ENCODE measurements at places on chromosomes 2 and 18.
A peak's percentile ranks its signal among the peaks of the same experiment; 100 is the strongest.

DNA sequence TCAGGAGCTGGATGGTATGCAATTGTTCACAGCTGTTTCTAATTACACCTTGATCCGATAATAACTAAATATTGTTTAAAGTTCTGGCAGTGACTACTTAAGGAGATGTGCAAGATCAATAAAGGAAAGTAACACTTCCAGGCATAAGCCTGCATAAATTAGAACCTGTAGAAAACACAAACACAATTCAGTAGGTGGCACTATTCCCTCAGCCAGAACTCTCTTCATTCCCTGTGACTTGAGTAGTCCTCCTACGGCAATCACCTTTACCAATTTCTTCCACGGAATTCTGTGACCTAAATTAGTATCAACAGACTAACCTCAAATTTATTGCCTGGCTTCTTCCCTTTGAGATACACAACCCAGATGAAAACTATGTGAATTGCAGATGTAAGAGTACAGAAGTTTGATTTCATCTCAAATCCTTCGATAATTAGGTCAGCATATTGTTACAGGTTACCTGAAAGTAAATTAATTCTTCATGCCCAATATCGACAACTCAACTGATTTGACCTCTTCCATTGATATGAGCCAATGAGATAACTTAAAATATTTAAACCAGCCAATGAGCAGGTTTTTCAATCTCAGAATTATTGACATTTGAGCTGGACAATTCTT, 137.8 kb downstream of the PID1 start:
- peak; percentile 69 for DNase-seq

DNA sequence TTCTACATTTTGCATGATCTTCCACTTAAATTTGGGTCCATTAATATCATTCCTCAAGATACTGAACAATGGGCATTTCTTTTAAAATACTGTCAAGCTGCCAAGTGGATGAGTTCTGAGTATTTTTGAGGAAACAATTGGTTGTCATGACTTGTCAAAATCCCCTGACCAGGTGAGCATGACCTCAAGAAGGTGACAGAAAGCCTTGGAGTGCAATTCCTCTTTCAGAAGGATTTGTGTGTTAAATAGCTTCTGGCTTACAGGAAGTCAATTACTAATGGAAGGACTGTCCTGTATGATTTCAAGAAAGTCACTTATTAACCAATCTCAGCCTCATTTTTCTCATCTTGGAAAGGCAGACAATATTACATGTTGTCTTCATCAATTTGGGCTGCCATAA, 460.6 kb downstream of the TSN start:
- no peak for DNase-seq

DNA sequence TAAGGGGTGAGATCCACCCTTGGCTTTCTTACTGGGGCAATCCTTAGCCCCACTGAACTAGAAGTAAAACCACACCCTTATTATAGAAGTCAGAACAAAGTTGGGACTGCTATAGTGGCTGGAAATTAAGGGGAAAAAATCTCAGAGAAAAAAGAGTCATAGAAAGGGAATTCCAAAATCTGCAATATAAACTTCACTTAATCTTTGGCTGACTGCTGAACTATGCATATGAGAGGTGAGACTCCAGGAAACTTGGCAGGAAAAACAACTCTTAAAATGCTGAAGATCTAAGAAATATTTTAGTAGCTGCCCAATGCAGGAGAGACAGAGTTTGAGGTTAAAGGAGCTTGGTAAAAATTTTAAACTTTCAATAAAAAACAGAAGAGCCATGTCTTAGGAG, 201.8 kb upstream of the FN1 start:
- DNase-seq = peak; percentile 56

DNA sequence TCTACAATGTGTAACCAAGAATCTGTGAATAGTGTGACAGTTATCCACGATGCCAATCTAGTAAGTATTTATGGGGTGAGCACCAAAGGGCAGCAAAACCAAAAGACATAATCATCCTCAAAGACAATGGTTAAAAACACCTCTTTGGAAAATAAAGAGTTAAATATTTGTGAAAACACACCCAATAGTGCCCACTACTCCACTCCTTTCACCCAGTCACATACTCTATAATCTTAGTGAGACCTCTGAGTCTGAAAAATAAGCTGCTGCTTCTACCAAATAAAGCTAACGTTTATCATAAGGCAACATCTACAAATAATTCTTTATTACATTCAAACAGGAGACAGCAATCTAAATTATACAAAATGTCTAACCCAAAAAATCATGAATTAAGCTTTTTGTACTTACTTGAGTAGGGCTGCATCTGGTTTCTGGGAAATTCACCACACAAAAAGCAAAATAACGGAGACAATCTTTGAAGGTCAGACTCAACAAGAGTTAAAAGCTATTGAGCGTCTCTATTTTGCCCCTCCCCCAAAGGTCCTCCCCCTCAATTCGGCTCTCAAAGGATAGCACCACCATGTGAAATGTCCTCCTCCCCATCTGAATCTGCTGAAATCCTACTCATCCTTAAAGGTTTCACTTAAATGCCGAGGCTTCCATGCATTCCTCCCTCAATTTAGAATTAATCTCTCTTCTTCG, 2.0 kb downstream of the RAPH1 start:
- DNase-seq = peak; percentile 71

DNA sequence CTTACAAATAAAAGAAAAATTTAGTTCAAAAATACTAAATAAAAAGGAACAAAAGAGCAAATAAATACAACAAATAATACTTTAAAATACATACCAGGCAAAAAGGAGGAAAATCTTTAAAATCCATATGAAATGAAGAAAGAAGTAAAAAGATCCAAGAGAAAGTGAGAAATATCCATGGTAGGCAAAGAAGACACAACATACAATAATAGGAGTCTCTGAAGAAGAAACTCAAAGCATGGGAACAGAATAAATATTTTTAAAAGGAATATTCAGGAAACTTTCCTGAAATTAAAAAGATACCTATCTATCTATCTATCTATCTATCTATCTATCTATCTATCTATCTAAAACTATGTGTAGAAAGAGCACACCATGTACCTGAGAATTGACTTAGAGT, 196.8 kb downstream of the TMEM247 start:
- no peak for DNase-seq

GRCh38 chr2:72674982-72675915, 150.6 kb downstream of the EXOC6B start:
- no peak for DNase-seq

- DNase-seq = peak; percentile 90
These were observed 108.8 kb downstream of the SLC4A3 start for GRCh38 chr2:219736209-219736608.

DNA sequence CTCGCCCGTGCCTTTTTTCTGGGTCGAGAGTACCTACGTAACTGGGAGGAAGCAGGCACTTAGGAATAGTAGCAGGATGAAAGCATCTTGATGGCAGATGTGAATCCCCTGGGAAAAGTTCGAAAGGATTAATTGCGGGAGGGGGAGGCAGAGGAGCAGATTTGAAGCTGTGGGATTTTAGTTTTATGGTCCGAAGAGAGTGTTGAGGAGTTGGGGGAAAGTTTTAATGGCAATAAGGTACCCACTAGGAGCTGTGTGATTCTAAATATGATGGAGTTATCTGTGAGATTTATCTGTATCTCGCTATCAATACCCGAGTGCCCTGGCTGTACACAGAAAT, 1.1 kb downstream of the AGFG1 start:
- DNase-seq = no peak

DNA sequence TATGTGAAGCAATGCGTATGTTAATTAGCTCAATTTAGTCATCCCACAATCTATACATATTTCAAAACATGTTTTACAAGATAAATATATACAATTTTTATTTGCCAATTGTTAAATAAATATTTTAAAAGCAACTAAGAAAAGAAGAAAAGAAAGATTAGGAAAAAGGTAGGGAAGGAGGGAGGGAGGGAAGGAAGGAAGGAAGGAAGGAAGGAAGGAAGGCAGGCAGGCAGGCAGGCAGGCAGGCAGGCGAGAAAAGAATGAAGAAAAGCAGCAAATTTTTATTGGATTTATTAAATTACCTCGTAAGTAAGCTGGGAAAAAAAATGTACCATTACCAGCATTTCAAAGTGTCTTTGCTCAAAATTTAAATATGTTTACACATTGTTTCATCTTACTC, 30.5 kb downstream of the NOL4 start:
- no peak for DNase-seq

DNA sequence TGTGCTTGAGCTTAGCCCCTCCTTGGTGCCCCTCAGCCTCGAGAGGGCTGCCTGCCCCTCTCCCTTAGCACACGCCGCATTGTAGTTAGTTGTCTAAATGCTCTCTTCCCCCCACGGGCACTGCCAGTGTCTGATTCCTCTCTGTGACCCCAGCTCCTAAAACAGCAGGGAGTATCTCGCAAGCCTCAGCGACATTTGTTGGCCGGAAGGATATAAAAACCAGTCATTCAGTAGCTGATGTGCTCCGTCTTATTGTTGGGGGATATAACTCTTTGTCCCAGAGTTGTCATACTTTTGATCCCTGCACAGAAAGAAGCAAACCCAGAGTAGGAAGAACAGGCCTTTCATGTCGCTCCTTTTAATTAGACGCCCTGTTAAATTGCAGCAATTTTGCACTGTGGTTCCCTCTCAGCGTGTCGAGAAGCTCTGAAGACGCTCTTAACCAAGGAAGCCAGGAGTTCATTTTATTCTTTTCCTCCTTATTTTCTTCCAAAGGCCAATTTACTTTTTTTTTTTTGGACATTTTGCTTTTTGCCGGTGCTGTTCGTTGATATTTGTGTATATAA, 201.8 kb downstream of the KLHL29 start:
- no peak for DNase-seq

- DNase-seq = peak; percentile 56
These were observed 21.0 kb downstream of the TCF7L1 start for GRCh38 chr2:85154048-85154753.

DNA sequence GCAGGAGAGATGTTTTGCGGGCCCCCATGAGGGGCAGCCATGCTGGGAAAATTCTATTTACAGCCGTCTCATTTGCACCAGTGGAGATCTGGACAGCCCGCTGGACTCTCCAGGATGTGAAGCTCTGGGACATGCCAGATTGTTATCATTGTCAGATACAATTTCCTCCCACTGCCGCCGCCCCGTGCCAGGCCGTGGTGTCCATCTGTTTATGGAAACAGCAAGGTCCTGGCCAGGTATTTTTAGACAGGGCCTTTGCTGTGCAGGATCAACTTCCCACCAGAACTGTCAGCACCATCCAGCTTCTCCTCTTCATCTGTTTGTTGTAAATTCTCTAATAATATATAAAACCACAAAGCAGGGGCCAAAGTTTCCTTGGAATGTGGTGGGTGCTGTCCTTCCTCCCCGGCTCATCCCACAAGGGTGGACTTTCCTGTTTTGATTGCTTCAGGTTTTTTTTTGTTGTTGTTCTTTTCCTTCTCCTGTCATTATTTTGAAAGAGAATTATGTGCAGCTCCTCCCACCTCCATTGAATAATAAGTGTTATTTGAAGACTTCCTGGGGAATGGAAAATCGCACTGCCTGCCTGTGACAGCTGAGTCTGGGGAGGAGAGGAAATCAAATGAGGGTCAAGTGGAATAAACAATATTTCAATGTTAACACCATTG, 398.1 kb downstream of the TNS1 start:
- DNase-seq = no peak

DNA sequence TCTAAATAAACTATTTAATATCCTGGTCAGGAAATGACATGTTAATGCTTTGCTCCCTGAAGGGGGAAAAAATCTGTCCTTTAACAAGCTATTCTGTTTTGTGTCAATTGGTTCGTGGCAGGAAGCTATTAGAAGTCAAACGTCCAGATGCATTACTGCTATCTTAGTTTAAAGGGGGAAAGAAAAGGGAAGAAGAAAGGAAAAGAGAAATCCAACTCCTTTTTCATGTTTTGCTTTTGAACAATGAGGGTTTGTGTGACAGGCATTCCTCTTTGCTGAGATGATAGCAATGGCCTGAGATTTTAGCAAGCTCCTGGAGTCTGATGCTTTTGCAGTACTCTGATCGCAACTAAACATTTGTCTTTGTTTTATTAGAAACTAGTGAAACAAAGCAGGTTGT, 24.6 kb downstream of the TRIB2 start:
- DNase-seq = no peak

GRCh38 chr2:25194576-25195122, 26.3 kb upstream of the POMC start:
- no peak for DNase-seq

GRCh38 chr18:45009756-45010155, 329.1 kb downstream of the SETBP1 start:
- no peak for DNase-seq

DNA sequence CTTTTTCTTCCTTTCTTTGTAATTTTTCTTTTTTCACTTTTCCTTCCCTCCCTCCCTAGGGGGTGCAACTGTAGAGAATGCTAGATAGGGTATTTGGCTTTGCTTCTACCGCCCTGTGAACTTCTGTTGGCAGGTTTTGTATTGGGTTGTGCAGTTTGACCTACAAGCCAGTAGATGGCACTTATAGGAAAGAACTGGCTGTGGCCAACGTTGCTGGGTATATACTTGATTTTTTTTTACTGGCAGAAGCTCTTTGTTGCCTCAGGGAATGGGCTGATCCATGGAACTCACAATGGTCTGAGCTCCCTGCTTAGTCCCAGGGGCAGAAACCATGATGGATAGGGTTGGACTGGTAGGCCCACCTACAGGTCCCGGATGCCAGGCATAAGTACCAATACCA, 1019.5 kb upstream of the LRRTM1 start:
- DNase-seq = no peak

DNA sequence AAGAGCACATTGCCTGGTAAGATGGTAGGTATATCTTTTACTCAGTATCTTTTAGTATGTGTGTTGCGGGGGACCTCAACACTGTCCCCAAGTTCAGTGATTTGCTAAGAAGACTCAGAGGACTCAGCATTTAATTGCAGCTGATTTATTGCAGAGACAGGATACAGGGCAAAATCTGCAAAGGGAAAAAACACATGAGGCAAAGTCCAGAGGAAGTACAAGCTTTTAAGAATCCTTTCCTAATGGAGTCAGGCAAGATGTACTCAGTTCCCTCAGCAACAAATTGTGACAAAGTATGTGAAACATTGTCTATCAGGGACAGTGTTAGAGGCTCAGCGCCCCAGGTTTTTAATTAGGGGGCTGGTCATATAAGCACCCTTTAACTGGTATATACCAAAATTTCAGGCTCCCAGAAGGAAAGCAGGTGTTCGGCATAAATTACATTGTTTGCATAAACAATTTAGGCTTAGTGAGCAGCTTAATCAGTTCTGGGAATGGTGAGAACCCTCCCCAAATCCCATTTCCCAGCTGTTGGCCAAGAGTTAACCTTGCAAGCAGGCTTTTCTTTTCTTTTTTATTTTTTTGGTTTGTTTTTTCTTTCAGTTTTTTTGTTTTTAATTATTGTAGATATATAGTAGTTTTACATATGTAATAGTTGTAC, 41.7 kb downstream of the RAB3GAP1 start:
- DNase-seq = no peak

Measured in adipocyte (in vitro differentiated cells).